HFFc6 (cell line): ENCODE measurements at places on chromosomes 4 and X.
A peak's percentile ranks its signal among the peaks of the same experiment; 100 is the strongest.

DNA sequence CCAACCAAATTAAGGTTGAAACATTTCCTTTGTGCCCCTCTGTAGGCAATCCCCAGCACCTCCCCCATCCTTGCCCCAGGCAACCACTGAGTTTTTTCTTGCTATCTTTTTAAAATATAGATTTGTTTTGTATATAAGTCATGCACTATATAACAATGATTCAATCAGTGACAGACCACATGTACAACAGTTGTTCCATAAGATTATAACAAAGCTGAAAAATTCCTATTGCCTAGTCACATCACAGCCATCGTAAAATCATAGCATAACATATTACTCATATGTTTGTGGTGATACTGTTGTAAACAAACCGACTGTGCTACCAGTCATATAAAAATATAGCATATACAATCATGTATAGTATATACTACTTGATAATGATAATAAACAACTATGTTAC is 211.9 kb upstream of the NRK start:
- DNase-seq = peak; percentile 2

DNA sequence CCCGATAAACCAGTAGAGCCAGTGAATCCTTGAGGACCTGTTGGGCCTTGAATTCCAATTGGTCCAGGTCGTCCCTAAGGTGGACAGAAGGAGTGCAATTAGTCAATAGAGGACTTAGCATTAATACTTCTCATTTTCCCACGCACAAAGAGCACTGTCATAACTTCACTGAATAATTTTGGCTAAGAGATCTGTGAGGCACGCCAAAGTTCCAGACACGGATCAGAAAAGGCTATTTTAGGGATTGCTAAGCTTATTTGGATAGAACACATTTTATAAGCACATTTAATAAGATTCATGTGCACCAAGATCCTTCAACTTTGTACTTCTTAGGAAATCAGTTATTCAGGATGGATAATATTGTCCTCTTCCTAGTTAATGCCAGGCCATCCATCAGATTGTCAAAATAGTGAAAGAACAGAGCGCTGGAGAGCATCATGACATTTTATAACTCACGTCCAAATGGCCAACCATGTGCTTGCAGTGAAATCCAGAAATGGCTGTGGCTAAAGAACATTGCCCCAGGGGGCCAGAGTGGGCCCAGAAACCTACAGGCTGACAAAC is 129.8 kb downstream of the ATG4A start:
- no peak for DNase-seq

DNA sequence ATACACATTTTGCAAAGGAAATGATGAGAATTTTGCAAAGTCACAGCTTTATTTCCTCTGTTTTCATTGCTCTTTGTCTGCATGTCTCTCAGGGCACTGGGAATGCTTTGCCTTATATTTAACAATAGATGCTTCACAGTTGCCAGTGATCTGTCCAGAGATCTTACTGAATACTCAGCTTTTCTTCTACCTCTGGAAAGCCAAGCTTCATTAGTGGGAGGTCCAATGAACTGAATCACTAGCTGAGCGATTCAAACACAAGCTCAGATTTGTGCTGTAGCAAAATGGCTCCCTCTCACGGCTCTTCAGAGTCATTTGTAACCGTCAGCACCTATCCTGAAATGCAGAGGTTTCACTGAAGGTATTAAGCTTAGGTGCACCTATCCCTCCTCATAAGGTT is 138.9 kb downstream of the DCLK2 start:
- peak; percentile 78 for DNase-seq

DNA sequence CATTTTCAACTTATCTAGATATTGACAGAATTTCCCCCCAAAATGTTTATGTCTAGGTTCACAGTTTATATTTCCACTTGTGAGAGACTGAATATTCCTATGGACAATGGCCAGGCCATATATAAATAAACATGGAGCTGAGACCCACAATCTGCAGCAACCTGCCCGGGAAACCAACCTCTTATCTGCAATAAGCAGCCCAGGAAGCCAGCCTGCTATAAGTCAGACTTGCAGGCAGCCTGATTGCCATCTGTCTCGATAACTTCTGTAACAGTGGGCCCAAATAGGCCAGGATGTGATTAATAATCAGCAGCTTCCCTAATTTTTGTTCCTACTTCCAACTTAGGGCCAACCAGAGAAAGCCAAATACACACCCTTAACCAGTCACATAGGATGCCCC is 5.2 kb upstream of the NAP1L5 start:
- no peak for DNase-seq

- no peak for DNase-seq
Measured at GRCh38 chrX:123625477-123625876, 107.4 kb downstream of the THOC2 start.
